ENCODE measurements at places on chromosomes 7 and 10.

GRCh38 chr7:84092207-84092606 lies 102.4 kb downstream of the SEMA3A start:
- DNase-seq: peak; percentile 46

- no peak for DNase-seq
Measured at GRCh38 chr7:65325793-65326432, 47.7 kb upstream of the ZNF92 start.

GRCh38 chr7:131627735-131628190 lies 71.3 kb upstream of the PODXL start:
- DNase-seq: no peak

- DNase-seq: no peak
Measured at GRCh38 chr7:83608716-83609115, 40.2 kb downstream of the SEMA3E start.

DNA sequence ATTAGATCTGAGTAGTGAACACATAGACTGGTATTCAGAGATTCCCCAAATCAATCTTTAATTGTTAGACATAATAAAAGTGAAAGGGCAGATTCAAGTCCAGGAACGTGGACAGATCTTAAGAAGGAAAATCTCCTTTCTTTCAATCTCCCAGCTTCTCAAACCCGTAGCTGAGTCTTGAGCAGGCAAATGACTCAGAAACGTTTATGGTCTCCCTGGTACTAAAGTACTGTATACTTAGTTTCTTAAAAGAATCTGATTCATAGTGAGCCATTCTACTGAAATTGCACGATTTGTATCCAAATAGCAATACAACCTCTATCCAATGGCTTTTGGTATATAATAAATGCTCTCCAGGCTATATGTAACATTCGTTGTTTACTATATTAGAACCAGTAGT lies 140.4 kb upstream of the RHEB start:
- no peak for DNase-seq

GRCh38 chr10:82394122-82394521 lies 519.1 kb downstream of the NRG3 start:
- peak; percentile 50 for DNase-seq

DNA sequence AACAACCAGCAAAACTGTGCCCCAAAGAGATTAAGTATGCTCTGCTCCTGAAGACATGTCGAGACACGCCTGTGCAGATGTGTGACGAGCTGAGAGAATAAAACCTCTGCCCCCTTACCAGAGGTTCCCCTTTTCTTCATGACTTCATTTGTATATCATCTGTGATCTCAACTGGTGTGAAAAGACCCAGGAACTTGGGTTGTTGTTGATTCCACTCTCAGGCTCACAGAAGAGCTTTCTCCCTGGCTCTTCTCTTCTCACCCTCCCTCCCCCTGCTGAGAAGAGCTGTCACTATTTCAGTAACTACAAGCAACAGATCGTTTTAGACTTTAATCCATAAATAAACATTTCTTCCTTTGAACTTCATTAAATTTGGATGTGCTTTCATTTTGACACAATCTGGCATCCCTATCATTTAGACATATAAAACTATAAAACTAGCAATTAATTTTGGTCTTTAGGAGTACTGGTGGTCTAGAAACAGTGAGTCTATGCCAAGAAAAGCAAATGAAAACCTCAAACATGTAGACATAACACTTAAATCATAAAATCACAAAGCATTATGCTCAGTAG lies 179.3 kb upstream of the FZD8 start:
- no peak for DNase-seq

GRCh38 chr10:31381766-31382316 lies 62.8 kb downstream of the ZEB1 start:
- no peak for DNase-seq

DNA sequence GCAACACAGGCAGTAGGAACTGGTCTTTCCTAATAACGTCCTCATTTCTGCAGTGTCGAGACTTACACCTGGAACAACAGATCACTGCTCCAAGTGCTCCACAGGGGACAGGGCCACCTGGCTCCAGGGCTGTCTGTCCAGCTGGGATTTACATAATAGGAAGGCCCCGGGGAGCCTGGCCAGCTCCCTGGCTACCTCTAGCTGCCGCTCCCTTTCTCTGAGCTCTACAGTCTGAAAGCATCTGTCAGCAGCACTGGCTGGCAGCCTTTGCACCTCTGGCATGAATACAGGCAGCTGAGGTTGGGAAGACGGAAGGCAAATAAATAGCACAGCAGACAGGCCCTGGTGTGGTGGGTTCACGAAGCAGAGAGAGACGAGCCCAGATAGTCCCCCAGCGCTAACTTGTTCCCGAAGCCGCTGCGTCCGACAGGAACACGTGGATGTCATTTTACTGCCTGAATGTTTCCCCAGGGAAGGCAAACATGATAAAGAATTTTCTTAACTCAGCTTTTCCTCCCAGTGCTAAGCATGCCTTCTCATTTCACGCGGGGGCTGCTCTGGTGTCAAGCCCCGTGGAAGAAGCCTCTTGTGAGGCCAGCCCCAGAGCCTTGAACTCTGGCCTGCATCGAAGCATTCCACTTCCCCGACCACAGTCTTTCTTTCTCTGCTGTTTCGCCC lies 105.4 kb downstream of the ITIH5 start:
- no peak for DNase-seq

DNA sequence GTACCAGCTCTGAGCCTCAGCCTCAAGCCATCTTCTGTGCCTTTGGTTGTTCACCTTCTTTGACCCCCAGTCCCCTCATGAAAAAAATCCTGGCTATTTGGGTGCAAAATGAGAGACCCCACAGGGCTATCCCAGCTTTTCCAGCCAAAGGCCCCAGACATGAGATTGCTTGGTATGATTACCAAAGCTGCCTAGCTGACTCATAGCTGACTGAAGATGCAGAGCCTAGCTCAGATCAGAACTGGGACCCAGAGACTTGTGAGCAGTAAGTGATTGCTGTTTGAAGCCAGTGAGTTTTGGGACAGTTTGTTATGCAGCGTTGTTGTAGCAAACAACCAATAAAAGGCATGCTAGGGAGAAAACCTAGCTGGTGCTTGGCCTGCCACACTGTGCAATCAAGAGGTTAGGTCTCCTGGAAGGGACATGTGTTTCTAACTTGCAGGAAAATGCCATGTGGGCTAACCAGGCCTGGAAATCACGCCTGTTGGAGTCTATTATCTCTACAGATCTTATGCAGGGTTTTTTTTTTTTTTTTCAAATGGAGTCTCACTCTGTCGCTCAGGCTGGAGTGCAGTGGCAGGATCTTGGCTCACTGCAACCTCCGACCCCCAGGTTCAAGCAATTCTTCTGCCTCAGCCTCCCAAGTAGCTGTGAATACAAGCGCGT lies 48.0 kb upstream of the DAGLB start:
- no peak for DNase-seq

GRCh38 chr10:28326516-28327490 lies 23.9 kb upstream of the MPP7 start:
- peak; percentile 63 for DNase-seq

DNA sequence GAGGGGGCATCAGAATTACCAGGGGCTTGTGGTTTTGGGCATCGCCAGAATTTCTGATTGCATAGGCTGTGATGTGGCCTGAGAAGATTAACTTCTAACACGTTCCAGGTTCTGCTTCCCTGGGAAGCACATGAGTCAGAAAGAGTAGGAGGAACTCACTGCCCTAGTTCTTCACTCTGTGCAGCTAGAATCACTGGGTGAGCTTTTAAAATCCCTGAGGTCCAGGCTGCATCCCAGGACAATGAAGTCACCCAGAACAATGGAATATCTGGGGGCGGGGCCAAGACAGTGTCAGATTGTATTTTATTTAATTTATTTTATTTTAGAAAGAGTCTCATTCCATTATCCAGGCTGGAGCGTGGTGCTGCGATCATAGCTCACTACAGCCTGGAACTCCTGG lies 636.5 kb downstream of the CALN1 start:
- DNase-seq: no peak

- DNase-seq: no peak
Measured at GRCh38 chr7:107996072-107996882, 6.7 kb downstream of the LAMB1 start.

GRCh38 chr7:389911-390601 lies 100.1 kb downstream of the FOXL3 start:
- DNase-seq: no peak

DNA sequence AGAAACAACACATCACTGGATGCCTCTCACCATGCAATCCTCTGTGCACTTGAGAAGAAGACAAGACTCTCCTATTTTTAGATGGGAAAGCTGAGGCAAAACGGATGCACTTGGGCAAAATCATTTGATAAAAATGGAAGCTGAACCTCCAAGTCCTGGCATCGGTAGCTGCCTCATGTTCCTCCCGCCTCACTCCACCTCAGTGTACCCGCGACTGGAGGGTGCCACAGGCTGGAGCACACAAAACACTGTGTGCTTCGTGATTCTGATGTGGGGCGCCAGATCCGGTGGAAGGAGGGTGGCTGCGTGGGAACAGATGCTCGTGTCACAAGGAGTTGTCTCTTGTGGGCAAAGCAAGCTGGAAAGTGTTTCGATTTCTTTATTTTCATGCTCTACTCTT lies 41.3 kb downstream of the TAS2R41 start:
- DNase-seq: no peak

- DNase-seq: no peak
Measured at GRCh38 chr10:119113751-119114732, 10.1 kb downstream of the DENND10 start.

DNA sequence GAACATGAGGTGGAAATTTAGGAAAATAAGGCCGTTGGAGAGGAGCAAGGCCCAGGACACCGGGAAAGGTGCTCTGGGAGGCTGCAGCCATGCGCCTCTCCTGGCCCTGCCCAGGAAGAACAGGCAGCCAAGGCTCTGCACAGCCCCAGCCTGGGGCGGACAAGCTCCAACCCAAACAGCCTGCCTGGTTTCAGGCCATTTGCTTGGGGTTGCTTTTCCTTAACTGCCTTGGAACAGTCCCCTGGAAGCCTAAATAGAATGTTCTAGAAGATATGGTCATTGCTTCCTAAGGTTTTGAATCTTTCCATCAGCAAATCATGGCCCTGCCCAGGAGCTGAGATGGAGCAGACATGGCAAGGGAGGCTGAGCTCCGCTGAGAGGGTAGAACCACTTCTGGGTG lies 11.0 kb downstream of the VSTM4 start:
- DNase-seq: no peak

DNA sequence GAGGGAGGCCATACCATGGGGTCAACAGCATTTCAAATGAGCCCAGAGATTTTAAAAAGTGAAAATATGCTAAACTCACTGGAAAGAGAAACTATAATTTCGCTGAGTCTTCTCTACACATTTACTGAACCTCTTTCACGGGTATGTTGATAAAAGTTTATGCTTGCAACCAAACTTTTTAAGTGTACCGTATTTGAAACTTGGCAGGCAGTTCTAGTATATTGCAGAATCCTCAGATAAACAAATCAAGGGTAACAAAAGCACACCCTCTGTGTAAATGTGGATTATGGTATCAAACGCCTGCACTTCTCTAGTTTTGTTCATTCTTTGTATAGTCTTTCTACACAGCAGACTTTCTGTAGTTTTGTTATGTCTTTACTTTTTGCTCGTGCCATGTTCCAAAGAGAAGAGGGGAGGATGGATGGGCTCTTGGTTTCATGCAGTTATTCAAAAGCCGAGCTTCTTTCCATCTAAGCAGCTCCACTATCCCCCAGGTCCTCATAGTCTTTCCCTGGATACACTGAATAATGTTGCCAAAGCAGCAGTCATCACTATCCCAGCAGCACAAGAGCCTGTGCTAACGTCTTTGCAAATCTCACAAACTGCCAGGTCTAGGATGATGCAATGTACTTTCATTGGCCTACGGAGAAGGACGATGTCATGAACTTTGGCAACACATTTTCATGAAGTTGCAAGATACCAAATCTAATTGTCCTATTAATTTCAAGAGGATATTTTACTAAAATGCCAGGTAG lies 131.2 kb downstream of the MPP7 start:
- no peak for DNase-seq

All from DMS53 (cell line).